Activated naive CD4-positive, alpha-beta T cell treated with Interleukin-2 at 50 U/mL for 16 hours (primary cell): ENCODE measurements at places on chromosomes 7 and 10.

GRCh38 chr7:101031082-101031481 lies 11.2 kb downstream of the MUC17 start:
- DNase-seq: no peak

DNA sequence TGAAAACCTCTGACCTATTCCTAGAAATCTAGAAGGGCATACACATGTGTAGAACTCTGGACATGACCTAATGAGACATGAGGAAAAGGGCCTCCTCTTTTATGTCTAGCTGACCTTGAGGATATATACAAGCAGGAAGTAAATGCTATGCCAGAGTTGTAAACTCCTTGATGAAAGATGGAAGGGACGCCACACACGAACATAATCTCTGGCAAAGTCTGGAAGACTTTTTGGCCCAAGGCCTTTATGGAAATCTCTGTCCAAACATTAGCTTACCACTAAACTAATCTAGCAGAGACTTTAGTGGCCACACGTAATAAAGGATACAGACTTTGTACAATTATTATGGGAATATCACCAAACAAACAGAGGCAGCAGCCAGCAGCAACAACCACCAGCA lies 138.1 kb upstream of the THSD7A start:
- no peak for DNase-seq

- no peak for DNase-seq
Observed at GRCh38 chr10:115164220-115164619, 71.1 kb downstream of the ATRNL1 start.

DNA sequence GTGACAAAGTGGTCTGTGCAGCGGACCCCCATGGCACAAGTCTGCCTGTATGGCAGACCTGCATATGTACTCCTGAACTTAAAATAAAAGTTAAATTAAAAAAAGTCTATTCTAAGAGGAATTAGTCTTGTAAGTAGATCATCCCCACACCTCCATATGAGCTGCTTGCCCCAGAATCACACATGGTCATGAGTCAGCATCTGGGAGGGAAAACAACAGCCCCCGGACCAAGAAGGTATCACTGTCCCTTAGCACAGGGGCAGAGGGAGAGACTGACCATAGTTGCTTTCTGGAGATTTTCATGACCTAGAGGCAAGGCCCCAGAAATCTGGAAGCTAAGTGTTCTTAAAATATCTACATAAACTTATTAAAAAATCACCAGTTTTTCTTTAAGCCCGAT lies 86.6 kb upstream of the PDK4 start:
- DNase-seq: no peak

DNA sequence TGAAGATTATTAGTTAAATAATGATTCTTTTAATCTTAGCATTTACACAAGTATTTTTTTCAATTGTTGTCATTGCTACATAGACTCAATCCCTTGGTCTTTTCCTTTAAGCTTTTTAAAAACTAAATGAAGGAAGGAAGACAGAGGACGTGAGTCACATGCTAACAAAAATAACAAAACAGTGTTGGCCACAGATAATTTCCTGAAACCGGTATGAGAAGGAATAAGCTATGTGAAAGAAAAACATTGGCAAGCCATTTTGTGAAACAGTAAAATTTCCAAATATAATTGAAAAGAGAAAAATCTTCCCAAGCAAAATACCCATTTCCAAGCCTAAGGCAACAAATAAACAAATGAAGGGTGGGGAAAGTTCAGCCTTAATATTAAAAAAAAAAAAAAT lies 223.0 kb downstream of the AHR start:
- no peak for DNase-seq

DNA sequence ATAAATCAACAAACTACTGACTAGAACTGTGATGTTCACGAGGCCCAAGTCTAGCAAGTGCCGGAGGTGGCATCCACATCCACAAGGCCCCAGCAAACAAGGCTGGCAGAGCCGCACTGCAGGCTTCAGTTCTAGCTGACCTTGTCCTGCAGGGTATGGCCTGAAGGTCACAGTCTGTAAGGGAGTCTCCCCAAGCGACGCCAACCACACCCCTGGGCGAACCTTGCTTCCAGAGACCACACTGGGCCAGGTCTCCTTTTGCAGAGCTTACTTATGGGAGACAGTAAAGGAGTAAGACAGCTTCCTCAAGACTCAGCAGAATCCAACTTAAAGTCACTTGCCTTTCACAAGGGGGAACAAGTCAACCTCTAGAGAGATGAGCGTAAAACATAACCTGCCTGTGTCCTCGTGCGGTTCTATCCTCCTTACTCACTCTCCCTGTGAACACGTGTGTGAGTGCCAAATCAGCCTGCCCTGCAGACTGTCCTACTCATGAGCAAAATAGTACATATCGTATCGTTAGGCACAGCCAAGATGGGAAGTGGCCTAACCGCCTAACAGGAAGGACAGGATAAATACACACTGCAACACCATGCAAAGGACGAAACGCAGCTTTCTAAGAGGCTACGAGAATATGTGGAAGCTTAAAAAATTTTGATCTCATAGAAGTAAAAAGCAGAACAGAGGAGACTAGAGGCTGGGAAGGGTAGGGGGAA lies 22.7 kb downstream of the FAM53B start:
- DNase-seq: no peak

GRCh38 chr10:130043491-130043890 lies 67.1 kb downstream of the C10orf143 start:
- DNase-seq: no peak

DNA sequence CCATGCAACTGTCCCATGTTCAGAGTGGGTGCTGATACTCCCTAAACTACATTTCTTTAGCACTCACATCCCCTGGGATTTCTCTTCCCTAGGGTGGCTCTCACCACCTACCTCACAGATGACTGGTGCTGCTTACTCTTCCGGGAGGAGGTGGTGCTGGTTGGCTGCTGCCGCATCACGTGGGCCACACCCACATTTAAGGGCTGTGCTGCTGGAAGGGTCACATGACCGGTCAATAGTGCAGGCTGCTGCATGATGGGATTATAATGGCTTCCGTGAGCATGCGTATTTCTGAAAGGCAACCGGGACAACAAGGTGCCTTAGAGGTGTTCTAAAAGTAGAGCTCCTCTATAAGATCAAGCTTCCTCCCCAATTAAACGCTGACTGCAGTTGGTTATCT lies 76.8 kb downstream of the CLEC2L start:
- no peak for DNase-seq

DNA sequence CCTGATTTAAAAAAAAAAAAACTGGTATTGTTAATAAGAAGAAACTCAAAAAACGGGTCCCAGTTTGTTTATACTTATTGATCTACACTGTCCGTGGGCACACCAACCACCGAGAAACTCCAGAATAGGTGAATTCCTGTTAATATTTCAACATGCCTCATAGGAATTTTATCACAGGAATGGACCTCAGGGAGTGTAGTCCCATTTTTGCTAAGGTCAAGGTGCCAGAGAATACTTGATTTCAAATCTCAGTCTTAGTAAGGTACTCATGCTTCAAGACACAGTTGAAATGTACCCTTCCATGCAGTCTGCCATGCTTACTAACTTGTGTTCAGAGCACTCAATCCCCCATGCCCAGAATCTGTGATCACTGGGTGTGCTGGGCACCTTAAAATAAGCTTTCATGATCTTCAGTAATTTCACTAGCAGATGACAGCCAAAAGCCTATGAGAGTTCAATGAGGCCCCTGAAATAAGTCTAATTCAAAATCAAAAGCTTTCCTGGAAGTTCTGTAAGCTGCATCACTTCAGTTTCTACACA lies 385.7 kb downstream of the TNS3 start:
- DNase-seq: no peak

DNA sequence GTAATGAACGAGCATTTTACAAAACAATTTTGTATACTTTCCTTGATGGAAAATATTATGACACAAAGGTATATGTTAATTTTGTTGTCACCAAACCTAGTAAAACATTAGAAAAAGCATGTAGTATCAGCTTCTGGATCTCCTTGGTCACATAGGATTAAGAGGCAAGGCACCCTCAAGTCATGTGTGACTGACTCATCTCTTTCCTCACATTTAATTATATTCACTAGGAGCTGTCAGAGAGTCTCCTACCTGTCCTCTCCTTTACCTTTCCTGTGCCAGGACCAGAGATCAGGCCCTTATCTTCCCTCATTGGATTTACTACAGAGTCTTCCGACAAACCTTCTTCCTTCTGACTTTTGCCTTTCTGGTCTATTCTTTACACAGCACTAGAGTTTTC lies 111.3 kb upstream of the RPA3 start:
- DNase-seq: no peak

GRCh38 chr7:139427029-139427420 lies 56.4 kb downstream of the KLRG2 start:
- no peak for DNase-seq

DNA sequence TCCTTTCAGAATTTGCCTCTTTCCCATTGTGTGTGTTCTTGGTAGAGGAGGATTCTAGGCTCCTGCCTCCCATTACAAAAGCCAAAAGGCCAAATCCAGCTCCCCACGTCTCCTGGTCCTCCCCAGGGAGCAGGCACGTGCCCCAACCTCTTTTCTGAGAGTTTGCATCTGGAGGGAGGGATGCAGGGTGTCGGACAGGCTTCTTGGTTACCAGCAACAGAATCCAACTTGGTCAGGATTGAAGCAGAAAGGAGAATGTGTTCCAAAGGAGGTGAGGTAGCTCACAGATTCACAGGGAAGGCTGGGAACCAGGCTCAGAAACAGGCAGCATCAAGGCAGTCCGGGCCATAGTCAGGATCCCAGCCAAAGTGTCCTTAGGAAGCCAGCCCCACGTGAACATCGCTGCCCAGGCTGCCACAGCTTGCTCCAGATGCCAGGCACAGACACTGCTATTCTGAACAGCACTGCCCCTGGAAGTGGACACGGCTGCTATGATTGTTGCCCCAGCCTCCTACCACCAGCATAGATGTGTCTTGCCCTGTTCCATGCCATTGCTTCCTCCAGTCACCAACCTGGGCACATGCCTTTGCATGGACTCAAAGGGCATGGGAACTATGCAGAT lies 264.2 kb upstream of the ZMIZ1 start:
- no peak for DNase-seq

DNA sequence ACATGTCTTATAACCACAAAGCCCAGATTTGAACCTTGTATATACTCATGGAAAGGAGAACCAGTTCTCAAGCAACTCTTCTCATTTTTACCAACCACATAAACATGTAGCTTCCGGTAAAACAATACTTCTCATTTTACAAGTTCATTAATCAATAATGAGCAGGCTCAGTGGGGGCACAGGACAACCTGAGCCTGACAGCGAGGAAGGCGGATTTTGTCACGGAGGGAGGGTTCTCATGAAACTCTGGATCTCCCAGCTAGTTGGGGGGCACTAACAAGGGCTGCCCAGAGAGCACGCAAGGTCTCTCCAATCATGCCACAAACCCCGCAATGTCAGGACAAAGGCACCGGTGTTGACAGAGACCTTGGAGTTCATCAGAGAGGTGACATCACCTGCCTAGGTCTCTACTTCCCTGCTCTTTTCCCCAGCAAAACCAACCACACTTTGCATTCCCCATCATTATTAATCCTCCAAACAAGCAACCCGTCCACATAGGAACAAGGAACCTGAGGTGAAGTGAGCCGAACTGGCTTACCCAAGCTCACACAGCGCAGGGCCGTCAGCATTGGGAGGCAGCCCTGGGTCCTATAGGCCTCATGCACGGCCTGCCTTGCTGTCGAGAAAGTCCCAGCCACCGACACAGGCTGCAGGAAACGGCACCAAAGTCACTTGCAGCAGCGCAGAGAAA lies 192.1 kb upstream of the KLF14 start:
- DNase-seq: peak; percentile 42

- DNase-seq: no peak
Observed at GRCh38 chr7:98514211-98515031, 102.7 kb upstream of the NPTX2 start.

DNA sequence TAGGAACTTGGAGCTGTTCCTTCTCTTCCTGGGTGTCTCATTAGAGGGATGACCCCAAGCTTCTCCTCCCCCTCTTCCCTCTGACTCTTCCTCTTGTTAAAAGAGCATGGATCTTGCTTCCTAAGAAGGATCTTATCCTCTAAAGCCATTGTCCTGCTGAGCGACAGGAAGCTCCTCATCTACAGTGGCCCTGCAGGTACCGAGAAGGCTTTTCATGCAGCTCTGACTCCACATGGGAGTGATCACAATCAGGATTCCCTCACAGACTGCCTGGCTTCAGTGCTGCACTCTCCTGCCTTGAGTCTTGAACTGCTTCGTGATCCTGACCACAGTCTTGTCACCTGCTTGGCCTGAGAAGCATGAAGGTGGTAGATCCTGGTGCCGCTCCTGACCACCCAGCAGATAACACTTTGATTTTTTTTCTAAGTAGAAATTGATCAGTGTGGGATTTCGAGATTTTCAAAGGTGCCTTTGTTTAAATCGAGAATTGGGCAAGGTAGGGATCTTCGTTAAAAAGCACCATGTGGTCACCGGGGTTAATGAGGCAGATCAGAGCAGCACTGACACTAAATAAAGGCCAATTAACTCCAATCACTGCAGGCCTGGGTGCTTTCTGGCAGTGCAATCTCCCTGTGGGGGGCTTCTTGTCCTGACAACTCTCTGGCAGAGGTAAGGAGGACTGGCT lies 376.4 kb downstream of the NRG3 start:
- no peak for DNase-seq

GRCh38 chr7:148706368-148706767 lies 7.7 kb downstream of the CUL1 start:
- DNase-seq: no peak

GRCh38 chr10:86651021-86651471 lies 3.3 kb upstream of the OPN4 start:
- no peak for DNase-seq

DNA sequence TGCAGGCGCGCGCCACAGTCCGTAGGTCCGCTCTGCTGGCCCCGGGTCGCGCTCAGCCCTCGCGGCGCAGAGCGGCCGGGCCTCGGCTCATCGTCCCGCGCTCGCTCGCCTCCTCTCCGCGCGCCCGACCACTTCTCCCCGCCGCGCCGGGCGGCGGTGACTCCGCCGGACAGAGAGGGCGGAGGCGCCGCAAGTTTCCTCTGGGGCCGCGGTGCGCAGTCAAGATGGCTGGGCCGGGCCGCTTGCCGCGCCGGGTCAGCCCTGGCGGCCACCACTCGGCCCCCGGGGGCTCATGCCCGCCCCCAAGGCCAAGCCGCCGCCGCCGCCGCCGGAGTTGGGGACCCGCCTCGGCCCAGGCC lies 441 bp downstream of the FZD8 start:
- DNase-seq: no peak

GRCh38 chr10:24715246-24715769 lies 8.4 kb downstream of the ARHGAP21 start:
- no peak for DNase-seq

- DNase-seq: no peak
Observed at GRCh38 chr7:16417906-16418305, 3.4 kb downstream of the CRPPA start.

DNA sequence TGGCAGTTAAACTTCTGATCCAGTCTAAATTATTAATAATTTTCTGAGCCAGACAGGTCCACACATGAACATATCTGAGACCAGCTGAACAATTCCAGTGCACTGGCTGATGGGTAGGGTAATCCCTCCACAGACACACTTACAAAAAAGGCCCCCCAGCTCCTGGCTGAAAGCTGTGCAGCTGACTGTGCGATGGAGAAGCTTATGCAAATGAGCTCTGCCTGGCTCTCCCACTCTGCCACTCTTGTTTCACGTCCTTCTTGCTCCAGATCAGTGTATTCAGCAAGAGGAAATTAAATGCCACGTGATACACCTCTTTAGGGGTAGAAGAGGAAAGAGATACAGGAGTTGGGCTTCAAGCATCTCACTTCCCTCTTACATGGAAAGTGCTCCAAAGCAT lies 76.4 kb upstream of the FEZF1 start:
- no peak for DNase-seq
